ENCODE measurements at places on chromosomes 7 and 10. TPM values are rescaled to one million over a fixed set of nuclear protein-coding genes. Genes with fewer than 3 reads are reported as not detected.

PPP1R9A gene
- 34.0 TPM for polyA plus RNA-seq

FHIP2A gene
- 38.0 TPM for polyA plus RNA-seq

GRCh38 chr10:3655528-3655927, 129.5 kb downstream of the KLF6 start:
- DNase-seq: no peak

DNA sequence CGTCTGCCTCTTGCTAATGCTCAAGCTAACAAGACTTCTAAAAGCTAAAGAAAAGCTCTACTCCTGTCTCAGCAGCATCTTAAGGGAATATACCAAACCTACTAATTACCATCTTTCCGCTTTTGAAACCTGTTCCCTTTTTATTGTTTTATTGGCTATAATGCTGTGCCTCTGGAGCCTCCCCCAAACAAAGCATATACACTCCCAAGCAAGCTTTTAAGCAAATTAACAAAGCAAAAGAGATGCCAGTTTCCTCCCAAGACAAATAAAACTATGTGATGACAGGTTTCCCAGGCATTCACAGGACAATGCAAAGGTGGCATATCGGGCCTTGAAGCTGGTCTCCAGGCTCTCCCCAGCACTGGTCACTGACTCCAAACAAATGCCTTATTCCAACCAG, 52.9 kb downstream of the SLC37A3 start:
- DNase-seq: no peak

GRCh38 chr7:1810521-1810920, 140.4 kb downstream of the ELFN1 start:
- DNase-seq: no peak

- no peak for DNase-seq
These were observed 271.1 kb downstream of the SNX13 start for GRCh38 chr7:17669204-17669603.

DNA sequence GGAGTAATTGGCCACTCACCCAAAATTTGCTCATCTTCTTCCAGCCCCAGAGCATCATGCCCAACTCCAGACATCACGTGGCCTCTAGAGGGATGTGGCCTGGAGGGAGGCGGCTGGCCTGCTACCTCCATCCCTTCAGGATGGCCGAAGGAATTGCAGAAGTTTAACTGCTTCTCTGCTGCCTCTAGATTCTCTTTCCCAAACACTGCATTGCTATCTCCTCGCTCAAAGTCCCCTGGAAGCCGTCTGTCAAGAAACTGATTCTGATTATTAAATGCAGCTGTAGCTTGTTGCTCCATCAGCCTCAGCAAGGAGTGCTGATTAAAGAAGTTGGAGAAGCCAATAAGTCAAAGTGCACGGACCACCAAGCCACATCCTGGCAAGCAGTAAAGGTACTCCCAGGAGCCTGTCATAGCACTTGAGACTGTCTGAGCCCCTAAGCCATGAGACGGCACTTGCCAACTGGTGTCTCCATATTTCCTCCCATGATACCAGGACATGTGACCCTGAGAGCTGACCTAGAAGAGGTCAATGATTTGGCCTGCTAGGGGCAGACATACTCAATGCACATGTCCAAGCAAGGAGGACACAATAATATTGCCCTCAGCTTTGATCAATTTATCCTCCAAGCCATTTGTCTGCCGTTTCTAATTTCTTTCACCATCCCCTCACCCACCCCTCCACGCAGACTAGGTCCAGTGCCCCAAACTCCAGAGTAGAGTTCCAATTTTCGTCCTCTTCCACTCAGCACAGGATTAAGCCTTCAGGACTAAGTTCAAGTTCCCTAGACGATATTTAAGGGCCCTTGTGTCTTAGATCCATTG, 84.2 kb downstream of the TBXAS1 start:
- DNase-seq: no peak
